Spleen (tissue), 13 donors: ENCODE measurements at places on chromosomes 7 and 10. TPM values are rescaled to one million over a fixed set of nuclear protein-coding genes. Genes with fewer than 3 reads are reported as not detected.
A peak's percentile ranks its signal among the peaks of the same experiment; 100 is the strongest.

WAPL gene
- 37.0 TPM for total RNA-seq

BMI1 gene
- total RNA-seq: 68.2 TPM

MYL10 gene
- total RNA-seq: not detected

DNA sequence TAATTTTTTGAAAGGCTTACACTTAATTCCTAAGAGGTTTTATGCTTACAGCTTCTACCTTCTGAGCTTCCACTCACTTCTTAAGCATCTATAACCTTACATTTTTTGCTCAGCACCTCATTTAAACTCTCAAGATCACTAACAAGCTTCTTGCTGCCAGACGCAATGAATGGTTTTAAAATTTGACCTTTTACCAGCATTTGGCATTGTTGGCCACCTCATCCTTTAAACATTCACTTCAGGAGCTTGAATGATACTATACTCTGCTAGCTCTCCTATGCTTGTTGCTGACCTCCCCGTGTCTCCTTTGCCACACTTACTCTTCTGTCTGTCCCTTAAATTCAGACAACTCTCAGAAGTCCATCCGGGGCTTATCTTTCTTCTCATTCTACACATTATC, 37.7 kb upstream of the ODAD2 start:
- no peak overlapping the region for H3K4me3 ChIP-seq
- no peaks in the 10 kb centered on the region for H3K36me3 ChIP-seq
- no peaks in the 10 kb centered on the region for H3K4me1 ChIP-seq

- no peak overlapping the region for H3K4me3 ChIP-seq
- no peaks in the 10 kb centered on the region for H3K36me3 ChIP-seq
- H3K4me1 ChIP-seq: no peaks in the 10 kb centered on the region
- H3K27ac ChIP-seq: no peak overlapping the region
- no peaks in the 10 kb centered on the region for H3K27me3 ChIP-seq
These were observed 356.2 kb upstream of the LRGUK start for GRCh38 chr7:133770863-133771492.

GRCh38 chr10:127849921-127850320, 42.8 kb downstream of the CLRN3 start:
- peaks cover 19% of the 10 kb centered on the region for H3K4me1 ChIP-seq
- H3K27ac ChIP-seq: no peak overlapping the region
- H3K36me3 ChIP-seq: no peaks in the 10 kb centered on the region
- no peak for DNase-seq
- H3K27me3 ChIP-seq: no peaks in the 10 kb centered on the region
- no peak overlapping the region for H3K4me3 ChIP-seq

DNA sequence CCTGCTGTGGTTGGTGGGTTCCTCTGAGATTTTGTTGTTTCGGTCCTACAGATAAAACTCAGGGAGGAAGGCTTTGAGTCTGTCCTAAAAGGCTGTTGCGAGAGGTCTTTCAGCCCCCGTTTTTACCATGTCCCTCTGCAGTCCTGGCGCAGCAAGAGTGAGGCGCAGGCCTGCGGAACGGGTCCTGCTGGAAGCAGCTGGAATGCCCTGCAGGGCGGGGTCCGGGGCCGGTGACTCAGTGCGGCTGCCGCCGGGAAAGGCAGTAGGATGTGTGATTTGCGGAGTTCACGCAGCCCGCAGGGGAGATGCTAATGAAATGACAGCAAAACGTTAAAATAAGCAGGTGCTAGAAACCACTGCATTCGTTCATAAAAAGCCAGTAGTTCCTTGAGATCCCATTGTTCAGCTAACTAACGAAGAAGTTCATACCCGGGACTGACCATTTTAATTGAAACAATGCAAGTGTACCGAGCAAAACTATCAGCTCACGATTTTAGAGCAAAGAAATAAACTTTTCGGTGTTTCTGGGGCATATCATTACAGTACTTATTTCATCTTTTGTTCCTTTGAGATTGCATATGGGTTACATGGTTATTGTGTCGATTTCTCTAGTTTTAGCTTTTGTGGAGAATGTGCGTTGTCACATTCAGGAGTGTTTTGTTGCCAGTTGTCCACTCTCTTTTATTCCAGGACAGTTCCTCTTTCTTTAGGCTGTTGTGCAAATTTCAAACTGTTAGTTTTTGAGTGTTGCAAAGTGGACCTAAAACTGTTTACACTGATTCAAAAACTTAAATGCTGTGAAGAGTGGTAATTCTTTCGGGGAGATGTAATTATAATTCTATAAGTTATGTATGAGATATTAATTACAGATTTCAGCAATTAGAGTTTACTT, 783 bp downstream of the ANLN start:
- no peaks in the 10 kb centered on the region for H3K36me3 ChIP-seq
- peaks cover 30% of the 10 kb centered on the region for H3K4me1 ChIP-seq
- H3K27me3 ChIP-seq: no peaks in the 10 kb centered on the region
- H3K4me3 ChIP-seq: peak overlapping the region; percentile 75

DNA sequence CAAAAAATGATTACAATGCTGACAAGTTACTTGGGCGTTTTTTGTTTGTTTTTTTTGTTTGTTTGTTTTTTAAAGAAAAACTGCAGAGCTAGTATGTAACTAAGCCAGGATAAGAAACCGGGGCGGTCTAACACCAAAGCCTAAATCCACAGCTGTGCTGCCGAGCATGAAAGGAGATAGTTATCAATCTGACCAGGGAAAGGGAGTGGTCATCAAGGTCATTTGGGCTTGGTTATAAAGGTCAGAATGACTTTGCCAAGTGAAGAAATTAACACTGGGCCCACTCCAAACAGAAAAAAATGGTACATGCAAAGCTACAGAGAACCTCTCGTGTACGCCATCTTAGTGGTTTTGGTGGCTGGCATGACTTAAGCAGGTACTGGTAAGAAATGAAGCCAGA, 104.7 kb downstream of the SRPK2 start:
- no peaks in the 10 kb centered on the region for H3K36me3 ChIP-seq
- DNase-seq: no peak
- H3K27ac ChIP-seq: no peak overlapping the region
- no peaks in the 10 kb centered on the region for H3K27me3 ChIP-seq
- H3K4me1 ChIP-seq: no peaks in the 10 kb centered on the region

DNA sequence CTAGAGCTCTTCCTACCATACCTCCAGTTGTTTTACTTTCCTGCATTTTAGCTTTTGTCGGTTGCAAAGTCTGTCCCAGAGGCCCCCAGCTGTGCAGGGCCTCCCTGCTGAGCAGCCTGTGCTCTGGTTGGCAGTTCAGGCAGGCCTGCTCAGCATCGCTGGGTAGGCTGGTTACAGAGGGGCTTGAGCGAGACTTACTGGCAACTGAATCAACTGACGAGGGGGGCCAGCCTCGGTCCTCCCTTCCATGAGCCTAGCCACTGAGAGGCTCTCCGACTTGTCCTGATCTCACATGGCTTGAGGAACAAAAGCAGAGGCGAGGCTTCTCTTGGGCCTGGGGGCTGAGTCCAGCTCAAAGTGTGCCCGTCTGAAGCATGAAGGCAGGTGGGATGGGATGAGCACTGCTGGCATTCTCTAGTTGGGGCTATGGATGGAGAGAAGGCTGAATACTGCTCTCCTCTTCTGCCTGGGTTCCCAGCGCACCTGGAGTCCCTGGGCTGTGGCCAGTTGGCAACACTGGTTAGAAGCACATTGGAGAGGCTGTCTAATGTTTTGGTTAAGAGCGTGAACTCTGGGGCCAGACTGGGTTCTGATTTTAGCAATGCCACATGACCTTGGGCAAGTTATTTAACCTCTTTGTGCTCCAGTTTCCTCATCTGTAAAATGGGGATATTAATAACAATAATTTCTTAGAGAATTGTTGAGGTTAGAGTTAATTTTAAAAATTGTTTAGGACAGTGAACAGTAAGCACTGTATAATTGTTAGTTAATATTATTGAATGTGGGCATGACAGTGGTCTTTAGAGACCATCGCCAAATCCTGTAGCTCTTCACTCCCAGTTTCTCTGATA, 6.9 kb upstream of the SFRP5 start:
- H3K4me3 ChIP-seq: no peak overlapping the region
- no peaks in the 10 kb centered on the region for H3K27me3 ChIP-seq
- no peaks in the 10 kb centered on the region for H3K36me3 ChIP-seq
- DNase-seq: no peak
